ENCODE measurements at places on chromosomes 4 and X.

- DNase-seq = no peak
Observed at GRCh38 chrX:134659761-134660160, 1.5 kb upstream of the PLAC1 start.

GRCh38 chr4:27057053-27057452 lies 196.4 kb downstream of the STIM2 start:
- DNase-seq = no peak

GRCh38 chr4:106522839-106523238 lies 154.3 kb upstream of the GIMD1 start:
- no peak for DNase-seq

DNA sequence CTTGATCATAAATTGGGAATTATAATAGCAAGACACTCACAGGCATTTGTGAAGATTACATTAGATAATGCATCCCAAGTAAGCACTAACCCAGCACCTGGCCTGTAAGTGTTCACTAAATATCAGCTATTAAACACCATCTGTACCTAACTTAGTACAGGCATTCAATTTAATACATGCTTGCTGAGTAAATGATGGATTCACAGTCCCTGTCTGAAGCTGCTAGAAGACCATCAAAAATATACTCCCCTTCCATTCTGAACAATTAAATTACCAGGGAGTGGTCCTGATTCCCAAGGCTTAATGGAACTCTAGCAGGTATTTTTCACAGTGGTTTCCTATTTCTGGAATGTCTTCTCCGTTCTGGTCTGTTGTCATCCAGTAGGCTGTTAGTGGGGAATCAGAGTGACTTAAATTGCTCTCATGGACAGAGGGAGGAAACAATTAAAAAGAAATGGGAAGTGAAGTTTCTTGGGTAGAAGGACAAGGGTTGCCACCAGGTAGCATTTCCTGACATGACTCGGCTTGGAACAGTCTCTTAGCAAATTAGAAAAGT lies 233.9 kb downstream of the PTTG2 start:
- DNase-seq = no peak

- no peak for DNase-seq
Observed at GRCh38 chrX:29665532-29665931, 549.8 kb upstream of the MAGEB2 start.

DNA sequence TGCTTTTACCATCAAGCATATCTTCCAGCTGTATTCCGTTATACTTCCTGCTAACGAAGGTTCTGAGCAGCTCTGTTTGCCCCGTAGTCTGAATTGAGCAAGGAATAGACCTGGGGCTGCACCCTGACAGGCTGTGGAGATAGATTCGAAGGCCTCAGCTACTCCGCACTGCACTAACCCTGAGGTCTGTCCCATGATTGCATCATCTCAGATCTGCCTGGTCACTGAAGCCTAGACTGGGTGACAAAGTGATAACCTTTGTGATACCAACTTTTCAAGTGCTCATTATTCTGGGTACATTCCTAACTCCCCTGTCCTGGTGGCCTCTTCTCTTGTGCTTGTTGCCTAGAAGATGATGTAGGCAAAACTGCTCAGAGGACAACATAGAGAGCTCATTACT lies 29.9 kb upstream of the PGRMC1 start:
- no peak for DNase-seq

- no peak for DNase-seq
Observed at GRCh38 chrX:119790977-119791436, 423 bp downstream of the RPL39 start.

DNA sequence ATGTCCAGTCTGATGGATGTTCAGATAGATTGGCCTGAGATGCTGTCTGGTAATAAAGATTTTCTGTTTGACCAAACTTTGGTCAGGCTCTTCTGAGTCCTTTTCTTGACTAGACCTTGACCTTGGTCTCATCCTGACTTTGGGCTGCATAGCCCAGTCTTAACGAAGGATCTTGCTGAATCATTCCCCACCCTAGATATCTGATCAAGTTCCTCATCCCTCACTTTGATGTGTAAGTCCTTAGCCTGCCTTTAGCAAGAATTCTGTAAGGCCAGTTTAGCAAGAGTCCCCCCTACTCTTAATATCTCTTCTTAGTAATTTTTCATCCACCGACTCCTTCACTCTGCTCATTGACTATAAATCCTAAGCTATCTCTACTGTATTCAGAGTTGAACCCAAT lies 244.4 kb upstream of the JADE1 start:
- DNase-seq = no peak

- no peak for DNase-seq
Observed at GRCh38 chr4:6320663-6321062, 51.0 kb downstream of the WFS1 start.

DNA sequence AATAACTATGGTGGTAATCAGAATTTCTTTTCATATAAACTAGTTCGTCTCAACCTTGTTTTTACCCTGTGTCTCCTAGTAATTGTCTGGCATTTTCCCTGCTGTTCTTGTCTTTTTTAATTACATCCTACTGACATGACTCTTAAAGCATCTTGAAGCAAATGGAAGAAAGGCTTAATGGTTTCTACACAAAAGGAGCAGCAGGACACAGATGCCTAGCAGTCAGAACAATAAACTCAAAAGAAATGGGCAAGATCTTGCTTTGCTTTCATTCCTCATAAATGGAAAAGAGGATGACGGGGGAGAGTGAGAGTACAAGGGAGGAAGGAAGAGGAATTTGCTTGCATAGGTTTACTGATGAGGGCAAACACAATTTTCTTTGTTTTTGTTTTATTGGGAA lies 293.2 kb upstream of the EMCN start:
- DNase-seq = no peak

DNA sequence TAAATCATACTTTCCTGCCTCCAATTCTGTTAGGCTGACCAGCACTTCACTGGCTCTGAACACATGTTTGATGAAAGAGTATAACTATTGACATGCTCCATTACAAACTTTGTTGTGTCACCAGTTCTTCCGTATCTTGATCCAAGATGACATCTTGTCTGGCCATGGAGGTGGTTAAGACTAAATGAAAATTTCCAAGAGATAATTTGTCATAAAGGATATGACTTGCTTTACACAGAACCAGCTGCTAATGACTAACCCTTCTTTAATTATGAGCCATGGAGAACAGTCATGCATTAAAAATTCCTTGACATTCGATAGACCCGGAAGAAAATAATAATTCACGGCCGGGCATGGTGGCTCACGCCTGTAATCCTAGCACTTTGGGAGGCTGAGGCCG lies 17.7 kb upstream of the N4BP2 start:
- no peak for DNase-seq

- no peak for DNase-seq
Observed at GRCh38 chr4:153950100-153950979, 161.5 kb upstream of the SFRP2 start.

GRCh38 chrX:19678941-19679340 lies 163.6 kb upstream of the MAP3K15 start:
- no peak for DNase-seq

DNA sequence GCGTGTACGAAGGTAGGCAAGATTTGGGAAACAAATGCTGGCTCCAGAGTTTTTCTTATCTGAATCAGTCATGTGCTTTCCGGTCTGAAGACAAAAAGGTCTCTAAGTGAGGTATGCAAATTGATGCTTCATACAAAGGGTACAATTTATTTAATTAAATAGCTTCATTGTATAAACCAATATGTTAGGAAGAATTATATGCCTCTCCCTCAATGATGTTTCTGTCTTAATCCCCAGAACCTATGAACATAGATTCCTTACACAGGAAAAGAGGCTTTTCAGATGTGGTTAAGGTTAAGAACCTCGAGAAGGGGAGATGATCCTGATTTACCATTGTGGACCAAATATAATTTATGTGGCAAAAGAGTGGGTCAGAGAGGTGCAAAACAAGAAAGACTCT lies 543.5 kb upstream of the PCDH10 start:
- no peak for DNase-seq

DNA sequence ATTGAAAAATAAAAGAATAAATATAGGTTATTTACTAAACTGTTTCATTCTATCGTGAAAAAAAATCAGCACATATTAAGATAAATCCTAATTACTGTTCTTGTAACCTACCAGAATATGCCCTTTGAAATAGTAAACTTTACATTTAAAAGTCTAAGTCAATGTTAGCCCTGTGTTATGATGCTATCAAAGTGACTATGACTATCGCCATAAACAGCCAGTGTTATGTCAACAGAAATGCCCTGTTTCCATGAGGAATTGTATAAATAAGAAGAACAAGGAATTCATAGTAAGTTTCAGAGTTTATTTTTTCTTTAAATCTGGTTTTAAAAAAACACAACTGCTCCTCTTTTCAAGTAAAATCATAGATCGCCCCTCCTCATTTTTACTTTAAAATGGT lies 11.4 kb downstream of the NR3C2 start:
- DNase-seq = no peak

- DNase-seq = no peak
Observed at GRCh38 chr4:168218645-168219044, 99.9 kb downstream of the DDX60 start.

GRCh38 chrX:49842621-49843020 lies 13.5 kb downstream of the PAGE4 start:
- DNase-seq = no peak

DNA sequence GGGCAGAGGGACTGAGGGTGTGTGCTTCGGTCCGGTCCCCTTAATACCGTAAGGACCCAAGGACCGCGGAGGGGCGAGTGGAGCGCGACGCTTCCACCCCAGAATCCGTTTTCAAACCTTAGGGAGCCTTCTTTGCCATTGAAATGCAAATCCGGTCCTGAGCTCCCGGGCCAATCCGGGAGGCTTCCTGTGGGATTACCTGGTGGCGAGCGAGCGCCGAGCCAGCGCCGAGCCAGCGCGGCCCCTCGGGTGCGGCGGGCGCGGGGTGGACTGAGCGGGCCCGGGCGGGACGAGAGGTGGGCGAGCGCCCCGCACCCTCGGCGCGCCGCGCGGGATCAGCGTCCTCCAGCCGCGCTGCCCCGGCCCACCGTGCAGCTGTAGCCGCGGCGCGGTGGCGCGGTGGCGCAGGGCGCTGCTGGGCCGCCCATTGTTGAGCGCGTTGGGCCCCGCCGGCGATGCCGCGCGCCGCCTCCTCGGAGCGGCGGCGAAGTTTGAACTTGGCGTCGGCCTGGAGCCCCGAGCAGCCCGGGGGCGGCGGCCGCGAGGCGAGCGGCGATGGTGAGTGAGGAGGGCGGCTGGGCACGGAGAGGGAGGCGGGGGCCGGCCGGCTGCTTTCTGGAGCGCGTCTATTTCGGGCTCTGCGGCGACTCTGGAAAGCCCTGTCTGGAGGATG lies 208.7 kb downstream of the SOWAHB start:
- no peak for DNase-seq

- no peak for DNase-seq
Observed at GRCh38 chrX:121864561-121864960, 817.2 kb downstream of the GLUD2 start.

DNA sequence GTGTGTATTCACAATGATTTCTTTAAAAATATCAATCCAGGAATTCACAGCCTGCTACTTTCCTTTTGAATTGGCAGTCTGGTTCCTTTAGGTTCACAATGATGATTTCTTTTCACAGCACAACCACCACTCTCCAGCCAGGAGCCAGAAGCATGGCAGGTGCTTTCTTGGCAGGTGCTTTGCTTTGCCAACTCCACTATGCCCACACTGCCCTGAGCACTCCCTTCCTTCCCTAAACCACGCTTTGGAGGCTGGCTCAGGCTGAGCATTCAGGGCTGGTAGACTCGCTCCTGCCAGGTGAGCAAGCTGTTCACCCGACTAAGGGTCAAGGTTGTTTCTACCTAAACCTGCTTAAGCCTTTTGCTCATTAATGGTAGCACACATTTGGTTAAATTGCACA lies 184.5 kb downstream of the SH3KBP1 start:
- DNase-seq = no peak

DNA sequence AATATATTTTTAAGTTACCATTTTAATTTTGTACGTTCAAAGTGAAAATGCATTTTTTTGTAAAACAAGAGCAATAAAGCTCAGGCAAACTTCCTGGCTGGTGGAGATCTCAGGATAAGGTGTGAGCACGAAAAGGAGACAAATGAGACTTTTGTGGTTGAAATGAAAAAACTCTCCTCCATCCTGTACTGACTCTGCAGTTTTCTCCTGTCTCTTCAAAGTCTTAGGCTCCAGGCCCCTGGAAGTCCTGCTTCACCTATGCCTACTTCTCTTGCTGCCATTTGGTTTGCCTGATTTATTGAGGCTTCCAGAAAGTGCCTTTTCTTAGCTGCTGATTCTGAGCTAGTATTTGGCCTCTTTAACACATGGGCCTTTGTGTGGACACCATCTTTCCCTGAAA lies 77.7 kb downstream of the MAML3 start:
- no peak for DNase-seq

- DNase-seq = no peak
Observed at GRCh38 chr4:175280153-175280552, 362.0 kb downstream of the ADAM29 start.

DNA sequence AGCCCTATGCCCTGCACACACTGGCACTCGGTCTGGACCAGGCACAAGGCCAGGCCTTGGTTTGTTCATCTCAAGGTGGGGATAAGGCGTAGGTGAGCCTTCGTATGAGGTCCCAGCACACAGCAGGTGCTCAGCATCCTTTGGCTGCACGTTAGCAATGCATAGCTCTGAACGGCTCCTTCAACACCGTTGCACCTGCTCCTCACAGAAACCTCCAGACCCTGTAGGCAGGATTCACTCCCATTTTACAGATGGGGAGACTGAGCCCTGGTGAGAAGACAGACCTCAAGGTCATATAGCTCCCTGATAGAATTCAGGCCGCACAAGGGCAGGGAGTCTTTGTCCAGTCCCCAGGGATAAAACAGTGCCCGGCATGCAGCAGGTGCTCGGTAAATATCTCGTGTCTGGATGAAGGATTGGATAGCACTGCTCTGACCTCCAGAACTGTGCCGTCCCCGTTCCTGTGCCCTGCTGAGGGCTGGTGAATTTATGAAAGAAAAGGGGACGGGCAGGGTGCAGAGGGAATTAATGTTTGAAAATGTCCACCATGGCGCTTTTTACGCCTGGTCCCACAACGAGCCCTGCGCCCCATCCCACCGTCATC lies 2.4 kb downstream of the PPP2R2C start:
- DNase-seq = peak; percentile 57

GRCh38 chr4:891747-892146 lies 40.4 kb downstream of the GAK start:
- DNase-seq = no peak

- no peak for DNase-seq
Observed at GRCh38 chr4:5816851-5817375, 76.0 kb downstream of the CRMP1 start.

DNA sequence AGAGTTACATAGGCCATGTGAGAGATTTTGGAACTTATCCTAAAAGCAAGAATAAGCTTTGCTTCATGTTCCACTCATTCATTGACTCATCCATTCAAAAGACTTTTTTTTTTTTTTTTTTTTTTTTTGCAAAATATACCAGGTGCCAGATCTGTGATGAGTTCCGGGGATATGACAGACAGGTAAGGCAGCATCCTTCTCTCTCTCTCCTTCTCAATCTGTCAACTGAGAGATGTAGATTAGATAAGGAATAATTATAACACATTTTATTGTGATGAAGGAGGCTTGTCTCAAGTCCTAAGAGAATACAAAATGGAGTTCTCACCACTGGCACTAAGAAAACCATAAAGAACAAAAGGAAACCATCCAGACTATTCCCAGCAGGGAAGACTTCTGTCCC lies 190.2 kb upstream of the CPEB2 start:
- no peak for DNase-seq

GRCh38 chr4:2417765-2418649 lies at the start of gene ZFYVE28:
ZFYVE28 (minus strand) TSS chr4:2418645; CDS start chr4:2418323, 322 bp downstream.
- DNase-seq = no peak

GRCh38 chrX:106037835-106038473 lies 573 bp downstream of the SERPINA7 start:
- DNase-seq = no peak

- no peak for DNase-seq
Observed at GRCh38 chrX:124415115-124415800, 68.9 kb downstream of the SH2D1A start.

- no peak for DNase-seq
Observed at GRCh38 chr4:79170077-79170476, 155.8 kb downstream of the NAA11 start.
